ENCODE measurements at places on chromosomes 1 and 21.

- DNase-seq, result no peak
Observed at GRCh38 chr1:207321790-207322645, 540 bp downstream of the CD55 start.

GRCh38 chr1:184870319-184870718 is 104.0 kb downstream of the NIBAN1 start:
- no peak for DNase-seq

GRCh38 chr1:72650843-72651435 is 368.6 kb upstream of the NEGR1 start:
- peak; percentile 33 for DNase-seq

- no peak for DNase-seq
Observed at GRCh38 chr1:224497714-224498573, 63.3 kb upstream of the WDR26 start.

GRCh38 chr1:5580926-5581325 is 411.3 kb downstream of the NPHP4 start:
- no peak for DNase-seq

- no peak for DNase-seq
Observed at GRCh38 chr1:39082811-39083576, 56.8 kb downstream of the NDUFS5 start.

- DNase-seq, result no peak
Observed at GRCh38 chr1:167425482-167425881, 92.8 kb downstream of the CD247 start.

- no peak for DNase-seq
Observed at GRCh38 chr1:75472971-75473603, 137.8 kb downstream of the SLC44A5 start.

DNA sequence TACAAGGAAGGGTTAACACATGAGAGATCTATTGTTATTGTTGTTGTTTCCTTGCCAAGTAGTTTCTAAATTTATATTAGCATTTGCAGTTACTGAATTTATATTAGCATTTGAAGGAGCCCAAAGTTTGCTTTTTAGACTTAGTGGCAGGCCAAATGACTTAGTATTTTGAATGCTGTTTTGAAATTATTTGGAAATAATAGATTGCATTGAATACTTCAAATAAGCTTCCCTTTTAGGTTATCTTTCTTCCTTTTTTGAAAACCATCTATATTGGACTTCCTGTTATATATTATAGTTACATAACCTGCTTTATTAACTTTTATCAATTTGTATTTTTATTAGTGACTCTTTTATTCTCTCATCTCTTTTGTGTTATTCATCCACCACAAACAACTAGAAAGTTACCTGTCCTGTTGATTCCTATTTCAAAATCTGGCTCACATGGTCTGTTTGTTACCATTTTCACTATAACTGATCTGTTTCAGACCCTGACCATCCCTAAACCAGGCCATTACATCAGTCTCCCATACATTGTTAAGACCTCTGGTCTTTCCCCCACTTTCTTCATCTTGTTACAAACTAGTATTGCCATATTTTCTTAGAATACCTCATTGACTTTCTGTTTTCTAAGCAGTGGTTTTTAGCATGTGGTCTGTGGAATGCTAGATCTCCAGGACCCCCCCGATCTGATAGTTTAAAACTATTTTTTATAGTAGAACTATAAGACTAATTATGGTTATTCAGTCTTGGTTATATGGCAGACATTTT is 185.2 kb downstream of the RASAL2 start:
- no peak for DNase-seq

DNA sequence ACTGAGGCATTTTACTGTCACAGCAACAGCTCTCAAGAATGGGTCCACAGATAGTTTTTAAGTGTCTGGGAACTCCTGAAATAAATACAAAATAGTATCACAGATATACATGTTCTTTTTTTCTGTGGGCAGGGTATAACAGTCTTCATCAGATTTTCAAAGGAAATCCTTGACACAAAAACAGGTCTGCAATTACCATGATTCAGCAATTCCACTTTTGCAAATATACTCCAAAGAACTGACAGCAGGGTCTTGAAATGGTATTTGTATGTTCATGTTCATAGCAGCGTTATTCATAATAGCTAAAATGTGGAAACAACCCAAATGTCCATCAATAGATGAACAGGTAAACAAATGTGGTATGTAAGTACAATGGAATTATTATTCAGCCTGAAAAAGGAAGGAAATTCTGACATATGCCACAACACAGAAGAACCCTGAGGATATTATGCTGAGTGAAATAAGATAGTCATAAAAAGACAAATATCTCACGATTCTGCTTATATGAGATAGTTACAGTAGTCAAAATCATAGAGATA is 85.0 kb downstream of the EPS15 start:
- no peak for DNase-seq

- DNase-seq, result peak; percentile 66
Observed at GRCh38 chr21:26070822-26071425, 99.6 kb downstream of the APP start.

DNA sequence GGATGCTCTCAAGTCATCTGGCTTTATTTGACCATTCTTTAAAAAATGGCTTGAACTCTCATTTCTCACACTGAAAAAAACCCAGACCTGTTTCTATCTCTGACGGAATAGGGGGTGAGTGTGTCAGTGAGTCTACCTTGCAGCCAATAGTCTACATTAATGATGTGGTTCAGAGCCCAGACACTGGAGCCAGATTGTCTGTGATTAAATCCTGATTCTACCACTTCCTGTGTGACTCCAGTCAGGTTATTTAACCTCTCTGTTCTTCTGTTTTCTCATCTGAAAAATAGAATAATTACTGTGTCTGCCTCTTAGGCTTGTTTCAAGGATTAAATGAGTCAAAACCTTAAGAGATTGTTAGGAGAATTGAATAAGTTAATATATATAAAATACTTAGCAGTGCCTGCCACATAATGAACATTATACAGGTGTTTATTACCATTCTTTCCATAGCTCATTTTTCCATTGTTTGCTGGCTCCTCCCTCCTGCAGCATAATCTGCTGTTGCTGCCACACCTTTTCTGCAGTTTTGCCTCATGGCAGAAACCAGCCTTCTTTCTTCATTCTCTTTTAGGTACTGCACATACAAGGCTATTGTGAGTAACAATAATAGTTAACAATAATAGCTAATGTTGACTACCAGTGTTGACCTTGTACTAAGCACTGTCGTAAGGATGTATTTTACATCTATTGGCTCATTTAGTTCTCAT is 157.6 kb upstream of the IVNS1ABP start:
- no peak for DNase-seq

GRCh38 chr21:41581592-41582228 is 73.8 kb upstream of the TMPRSS2 start:
- no peak for DNase-seq

GRCh38 chr1:9340172-9340854 is 47.6 kb downstream of the SPSB1 start:
- no peak for DNase-seq

DNA sequence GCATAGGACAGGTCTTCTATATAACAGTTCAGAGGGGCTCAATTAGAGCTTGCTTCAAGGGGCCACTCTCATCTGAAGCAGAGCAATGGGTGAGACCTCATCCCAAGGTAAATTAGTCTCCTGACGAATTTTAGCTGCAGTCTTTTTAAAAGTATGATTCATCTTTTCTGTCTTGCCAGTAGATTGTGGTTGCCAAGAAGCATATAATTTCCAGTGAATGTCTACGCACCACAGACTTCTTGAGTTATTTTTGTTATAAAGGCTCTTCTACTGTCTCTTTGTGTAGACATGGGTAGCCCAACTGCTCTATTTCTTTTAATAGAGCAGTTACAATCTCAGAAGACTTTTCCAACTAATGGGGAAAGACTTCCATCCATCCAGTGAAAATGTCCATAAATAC is 108.9 kb upstream of the FMN2 start:
- no peak for DNase-seq

- peak; percentile 16 for DNase-seq
Observed at GRCh38 chr1:10909697-10910680, 102.5 kb upstream of the TARDBP start.

DNA sequence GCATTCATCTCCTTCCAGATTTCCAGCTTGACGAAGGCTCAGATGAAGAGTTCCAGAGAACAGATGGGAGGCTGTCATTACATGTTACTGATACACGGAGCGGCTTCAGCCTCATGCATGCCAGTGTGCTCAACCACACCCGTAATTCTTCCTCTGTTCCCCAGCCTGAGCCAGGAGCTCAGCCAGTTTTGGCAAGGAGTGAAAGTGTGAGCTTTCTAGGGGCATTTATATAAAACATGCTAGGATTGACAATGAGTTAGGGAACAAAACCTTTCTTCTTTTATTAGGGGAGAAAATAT is 290.4 kb upstream of the PLXNA2 start:
- peak; percentile 93 for DNase-seq
